A549 (cell line): ENCODE measurements at places on chromosomes 3 and 15. TPM values are rescaled to one million over a fixed set of nuclear protein-coding genes. Genes with fewer than 3 reads are reported as not detected.

DNA sequence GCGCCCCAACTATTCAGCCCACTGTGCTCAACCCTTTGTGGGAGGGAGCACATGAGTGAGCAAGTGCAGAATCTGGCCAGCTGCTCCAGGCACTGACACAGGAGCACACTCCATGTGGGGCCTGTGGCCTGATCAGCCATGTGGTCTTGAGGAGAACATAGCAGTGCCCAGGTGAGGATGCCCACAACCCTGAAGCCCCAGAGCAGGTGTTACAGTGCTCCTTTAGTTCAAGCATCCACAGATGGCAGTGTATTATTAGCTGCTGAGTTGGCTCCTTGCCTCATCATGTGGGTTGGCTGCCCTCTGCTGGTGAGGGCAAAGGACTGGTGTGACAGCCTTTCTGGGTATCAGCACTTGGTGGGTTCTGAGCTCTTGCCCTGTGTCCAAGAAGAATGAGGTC lies 1588.2 kb downstream of the SI start:
- DNase-seq: peak; percentile 67

DNA sequence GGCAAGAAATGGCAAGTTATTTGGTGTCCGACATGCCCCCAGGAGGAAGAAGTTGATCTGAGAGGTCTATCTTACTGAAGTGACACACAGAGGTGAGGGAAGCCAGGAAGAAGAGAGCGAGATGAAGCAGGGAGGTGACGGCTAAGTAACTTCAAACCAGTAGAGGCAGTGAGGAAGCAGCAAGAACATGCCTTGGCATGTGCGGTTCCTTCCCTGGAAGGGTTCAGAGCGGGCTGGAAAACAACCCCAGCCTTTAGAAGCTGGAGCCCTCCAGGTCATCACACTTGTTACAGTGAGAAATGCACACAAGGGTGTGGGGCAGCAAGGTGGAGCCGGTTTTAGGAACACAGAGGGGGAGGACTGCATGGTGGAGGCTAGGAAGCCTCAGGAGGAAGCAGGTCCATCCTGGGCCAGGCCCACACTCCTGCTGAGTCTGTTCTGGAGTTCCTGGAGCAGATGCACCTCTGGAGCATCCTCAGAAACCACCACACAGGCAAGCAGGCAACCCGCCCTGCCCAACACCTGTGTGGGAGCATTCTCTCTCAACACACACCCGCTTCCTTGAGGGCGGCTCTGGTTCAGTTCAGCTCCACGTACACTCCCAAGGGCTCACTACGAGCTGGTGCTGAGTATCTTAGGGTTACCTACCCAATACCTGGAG lies 47.1 kb downstream of the POC1A start:
- DNase-seq: no peak

DNA sequence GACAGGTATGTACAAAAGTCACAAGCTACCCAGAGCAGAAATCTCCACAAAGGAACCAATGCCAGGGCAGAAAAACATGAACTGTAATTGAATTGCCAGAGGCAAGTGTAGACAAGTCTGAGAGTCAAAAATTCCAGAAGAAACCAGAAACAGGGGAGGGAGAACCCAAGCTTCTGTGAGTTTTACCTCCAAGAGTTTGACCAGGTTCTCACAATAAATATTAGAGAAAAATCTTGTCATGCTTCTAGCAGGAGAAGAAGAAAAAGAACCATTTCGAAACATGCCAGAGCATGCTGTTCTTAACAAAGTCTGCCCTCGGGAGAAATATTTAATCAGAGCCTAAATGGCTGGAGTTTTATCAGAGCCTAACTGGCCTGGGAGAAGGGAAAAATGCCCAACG lies 32.5 kb upstream of the AP3B2 start:
- DNase-seq: no peak

- peak; percentile 33 for DNase-seq
Measured at GRCh38 chr3:99789011-99789721, 28.5 kb upstream of the CMSS1 start.

GRCh38 chr3:148269816-148270215 lies 427.9 kb upstream of the AGTR1 start:
- no peak for DNase-seq

GRCh38 chr15:75420698-75421097 lies 30.8 kb downstream of the SIN3A start:
- DNase-seq: no peak

GRCh38 chr3:169811631-169812331 lies 889 bp upstream of the LRRIQ4 start:
- no peak for DNase-seq

MAP1A gene
- polyA plus RNA-seq: 0.46 to 0.54 TPM (median 0.52 TPM) in 3 replicates

NXPE3 gene
- 43.4 to 48.6 TPM (median 44.1 TPM) in 3 replicates for polyA plus RNA-seq

MST1R gene
- 5.9 to 6.1 TPM (median 6.0 TPM) in 3 replicates for polyA plus RNA-seq

GRCh38 chr3:47650294-47650693 lies 71.6 kb upstream of the CSPG5 start:
- no peak for DNase-seq

GRCh38 chr15:44427756-44428724 lies 611 bp downstream of the CTDSPL2 start:
- peak; percentile 28 for DNase-seq

DNA sequence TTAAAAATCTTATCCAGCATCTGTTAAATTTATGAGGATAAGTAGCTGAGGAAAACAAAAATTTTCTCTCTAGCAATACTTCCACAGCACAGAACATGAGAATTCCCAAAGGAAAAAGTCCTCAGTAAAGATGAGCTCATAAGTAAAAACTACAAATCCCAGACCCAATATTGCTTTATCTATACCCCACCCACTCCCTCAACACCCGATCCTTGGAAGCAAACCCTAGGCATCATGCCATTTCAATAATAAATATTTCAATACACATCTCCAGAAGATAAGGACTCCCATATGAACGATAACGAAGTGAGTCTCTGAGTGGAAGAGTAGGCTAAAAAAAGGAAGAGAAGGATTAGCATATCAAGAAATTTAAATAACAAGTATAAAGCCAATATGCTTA lies 8.3 kb upstream of the PRR20G start:
- no peak for DNase-seq

SLITRK3 gene
- polyA plus RNA-seq: not detected in 3 replicates

ADCY5 gene
- polyA plus RNA-seq: 0.38 to 0.57 TPM (median 0.46 TPM) in 3 replicates

- DNase-seq: no peak
Measured at GRCh38 chr15:48548455-48548854, 97.1 kb downstream of the FBN1 start.

DNA sequence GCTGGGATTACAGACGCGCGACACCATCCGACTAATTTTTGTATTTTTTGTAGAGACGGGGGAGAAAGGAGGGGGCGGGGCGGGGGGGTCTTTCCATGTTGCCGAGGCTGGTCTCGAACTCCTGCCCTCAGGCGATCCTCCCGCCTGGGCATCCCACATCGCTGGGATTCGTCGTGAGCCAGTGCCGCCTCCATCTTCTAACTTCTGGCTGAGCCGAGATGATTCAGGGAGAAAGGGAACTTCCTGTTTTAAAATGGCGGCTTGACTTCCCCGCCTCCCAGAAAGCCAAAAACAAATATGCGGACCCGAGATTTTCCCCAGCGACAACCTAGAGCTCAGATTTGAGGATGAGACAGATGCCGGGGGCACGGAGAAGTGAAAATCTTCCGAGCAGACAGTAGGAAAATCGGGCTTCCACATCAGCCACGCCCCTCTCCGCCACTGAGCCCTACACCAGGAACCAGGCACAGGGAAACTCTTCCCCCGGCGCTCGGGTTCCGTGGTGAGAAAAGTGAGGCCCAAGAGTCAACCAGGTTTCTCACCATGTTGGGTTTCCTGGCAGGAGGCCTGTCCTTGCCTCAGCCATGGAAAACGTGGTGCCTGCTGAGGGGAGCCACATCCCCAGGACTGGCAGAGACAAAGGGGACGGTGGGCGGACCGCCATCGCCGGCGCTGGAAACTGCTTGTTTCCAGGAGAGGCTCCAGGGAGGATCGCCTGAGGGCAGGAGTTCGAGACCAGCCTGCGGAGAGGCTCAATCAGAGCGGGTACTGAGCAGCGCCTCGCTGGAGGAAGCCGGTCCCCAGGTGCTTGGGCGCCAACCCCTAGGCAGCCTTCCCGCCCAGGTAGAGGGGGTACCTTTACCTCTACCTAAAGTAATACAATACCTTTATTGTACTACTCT lies 18.7 kb downstream of the CHST14 start:
- no peak for DNase-seq

COL8A1 gene
- not detected in 3 replicates for polyA plus RNA-seq

TRIM42 gene
- not detected in 3 replicates for polyA plus RNA-seq

DNA sequence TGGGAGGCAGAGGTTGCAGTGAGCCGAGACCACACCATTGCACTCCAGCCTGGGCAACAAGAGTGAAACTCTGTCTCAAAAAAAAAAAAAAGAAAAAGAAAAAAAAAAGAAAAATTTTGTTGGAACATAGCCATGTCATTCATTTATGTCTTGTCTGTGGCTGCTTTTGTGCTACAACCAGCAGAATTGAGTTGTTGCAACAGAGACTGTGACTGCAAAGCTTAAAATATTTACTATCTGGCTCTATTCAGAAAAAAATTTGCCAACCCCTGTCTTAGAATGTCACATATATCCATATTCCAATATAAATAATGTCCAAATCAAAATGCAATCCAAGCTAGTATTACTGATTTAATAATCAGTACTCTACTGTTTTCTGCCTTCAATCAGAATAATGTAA lies 25.1 kb downstream of the CD80 start:
- no peak for DNase-seq

DNA sequence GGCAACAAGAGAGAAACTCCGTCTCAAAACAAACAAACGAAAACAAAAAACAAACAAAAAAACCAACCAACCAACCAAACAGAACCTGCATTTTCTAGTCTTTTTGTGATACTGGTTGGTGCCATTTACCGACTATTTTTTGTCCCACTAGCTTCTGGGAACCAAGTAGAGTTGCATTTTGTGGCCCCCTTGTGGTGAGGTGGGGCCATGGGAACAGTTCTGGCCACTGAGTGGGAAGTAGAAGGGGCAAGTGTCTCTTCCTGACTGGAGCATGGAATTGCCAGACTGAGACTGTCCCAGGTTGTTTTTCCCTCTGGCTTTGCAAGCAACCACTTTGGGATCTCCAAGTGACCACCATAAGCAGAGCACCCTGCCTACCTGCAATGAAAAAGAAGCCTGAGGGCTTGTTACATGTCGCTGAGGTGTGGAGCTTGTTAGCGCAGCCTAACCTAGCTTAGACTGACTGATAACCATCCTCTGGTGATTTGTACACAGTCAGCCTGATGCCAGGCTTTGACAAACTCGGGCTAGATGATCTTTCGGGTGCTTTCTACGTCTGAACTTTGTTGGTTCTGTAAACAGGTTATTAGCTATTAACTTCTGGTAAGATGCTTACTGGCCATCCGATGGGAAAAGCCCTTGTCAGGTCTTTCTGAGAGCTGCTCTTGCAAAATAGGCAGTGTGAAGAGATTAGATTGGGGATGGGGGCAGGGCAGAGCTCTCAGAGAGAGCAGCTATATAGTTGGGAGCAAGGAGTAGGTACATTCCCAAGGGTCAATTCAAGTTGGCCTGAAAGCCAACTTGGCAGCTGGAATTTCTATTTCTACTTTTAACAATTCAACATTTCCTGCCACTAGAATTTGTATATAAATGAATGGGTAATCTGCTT lies 172.2 kb downstream of the SSR3 start:
- DNase-seq: peak; percentile 53

DNA sequence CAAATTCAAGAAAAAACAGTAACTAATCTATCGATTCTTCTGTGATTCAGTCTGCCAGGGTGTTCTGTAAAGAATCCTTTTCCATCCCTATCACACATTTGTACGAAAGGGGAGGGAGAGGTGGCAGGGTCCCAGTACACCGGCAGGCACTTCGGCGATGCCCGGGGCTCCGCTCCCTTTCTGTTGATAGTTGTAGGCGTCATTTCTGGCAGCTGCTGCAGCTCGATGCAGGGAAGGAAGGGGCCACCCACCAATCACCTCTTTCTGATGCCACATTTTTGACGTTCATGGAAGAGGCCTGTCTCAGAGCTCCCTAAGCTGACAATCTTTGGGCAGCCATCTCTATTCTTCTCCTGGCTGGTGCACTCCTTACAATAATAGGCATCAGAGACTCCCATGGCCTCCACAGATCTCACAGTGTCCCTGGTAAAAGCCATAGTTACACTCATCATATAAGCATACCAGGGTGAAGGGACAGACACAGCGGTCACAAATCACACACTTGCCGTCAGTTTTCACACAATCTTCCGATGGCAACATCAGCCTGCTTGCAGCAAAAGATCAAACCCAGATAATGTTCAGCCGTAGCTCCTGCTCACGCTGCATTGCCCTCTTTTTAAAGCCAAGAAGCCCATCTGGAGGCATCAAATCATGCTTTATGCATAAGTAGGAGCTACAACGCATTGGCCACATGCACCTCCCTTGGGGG lies 60.8 kb upstream of the ZBTB38 start:
- no peak for DNase-seq

DNA sequence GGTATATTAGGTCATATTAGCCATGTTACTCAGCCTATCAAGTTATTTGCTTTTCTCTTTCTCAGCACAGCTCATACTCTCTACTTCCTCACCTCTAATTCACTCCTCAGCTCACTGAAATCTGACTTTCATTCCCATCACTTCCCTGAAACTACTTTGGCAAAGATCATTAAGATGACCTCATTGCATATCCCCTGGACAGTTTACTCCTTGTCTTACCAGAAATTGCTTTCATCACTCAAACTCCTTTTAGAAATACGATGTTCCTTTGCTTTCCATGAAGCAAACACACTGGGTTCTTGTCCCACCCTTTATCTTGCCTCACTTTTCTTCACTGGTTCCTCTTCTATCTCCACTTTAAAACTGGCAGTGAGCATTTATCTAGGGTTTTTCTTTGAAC lies 354.4 kb downstream of the TUSC7 start:
- DNase-seq: no peak

- DNase-seq: no peak
Measured at GRCh38 chr3:11226042-11226370, 46.2 kb upstream of the ATG7 start.

NEIL1 gene
- polyA plus RNA-seq: 4.9 to 7.2 TPM (median 6.8 TPM) in 3 replicates

MYZAP gene
- polyA plus RNA-seq: 1.8 to 2.6 TPM (median 2.4 TPM) in 3 replicates

DUOXA2 gene
- polyA plus RNA-seq: not detected in 3 replicates

GRCh38 chr15:63752075-63752684 lies 81.6 kb downstream of the HERC1 start:
- peak; percentile 76 for DNase-seq

XRN1 gene
- polyA plus RNA-seq: 3.5 to 4.2 TPM (median 3.9 TPM) in 3 replicates

P2RY12 gene
- not detected in 3 replicates for polyA plus RNA-seq

- no peak for DNase-seq
Measured at GRCh38 chr3:106193876-106194275, 325.1 kb upstream of the CBLB start.

ZIC1 gene
- 0.07 TPM in 1 of 3 replicates, not detected in the others for polyA plus RNA-seq

- no peak for DNase-seq
Measured at GRCh38 chr3:133361011-133361410, 38.8 kb upstream of the BFSP2 start.

DNA sequence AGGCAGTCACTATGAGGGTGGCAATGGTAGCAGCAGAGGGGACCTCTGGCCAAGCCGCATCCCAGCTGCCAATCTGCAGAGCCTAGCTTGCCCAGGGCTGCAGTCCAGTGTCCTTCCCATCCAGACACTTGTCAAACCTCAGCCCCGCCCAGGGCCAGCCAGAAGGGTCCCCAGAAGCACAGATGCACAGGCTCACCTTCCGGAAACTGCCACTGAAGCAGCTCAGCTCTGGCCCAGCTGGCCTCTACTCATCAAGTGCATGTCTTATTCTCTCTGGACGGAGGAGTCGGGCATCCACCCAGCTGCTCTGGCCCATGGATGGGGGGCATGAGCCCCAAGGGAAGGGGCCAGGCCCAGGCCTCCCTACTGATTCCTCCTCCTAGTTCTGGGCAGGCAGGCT lies 69.2 kb downstream of the DNAJB8 start:
- no peak for DNase-seq

IMP3 gene
- polyA plus RNA-seq: 87.1 to 90.0 TPM (median 88.6 TPM) in 3 replicates
